ENCODE measurements at places on chromosomes 6 and 20.
A peak's percentile ranks its signal among the peaks of the same experiment; 100 is the strongest.

DNA sequence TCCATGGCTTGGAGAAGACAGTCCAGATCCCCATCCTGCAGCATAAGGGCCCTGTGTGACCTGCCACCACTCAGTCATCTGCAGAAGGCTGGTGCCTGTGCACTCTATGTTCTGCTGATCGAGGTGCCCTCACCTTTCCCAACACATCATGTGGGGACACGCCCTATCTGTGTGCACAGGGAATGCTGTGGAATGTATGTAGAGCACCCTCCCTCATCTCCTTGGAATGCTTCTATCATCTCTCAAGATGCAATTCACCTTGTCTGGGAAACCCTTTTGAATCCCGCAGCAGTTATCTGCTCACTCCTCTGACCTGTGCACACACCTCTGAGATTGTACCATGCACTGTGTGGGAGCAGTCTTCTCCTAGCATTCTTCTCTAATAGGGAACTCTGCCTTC is 207.2 kb upstream of the SSTR4 start:
- DNase-seq = peak; percentile 22

DNA sequence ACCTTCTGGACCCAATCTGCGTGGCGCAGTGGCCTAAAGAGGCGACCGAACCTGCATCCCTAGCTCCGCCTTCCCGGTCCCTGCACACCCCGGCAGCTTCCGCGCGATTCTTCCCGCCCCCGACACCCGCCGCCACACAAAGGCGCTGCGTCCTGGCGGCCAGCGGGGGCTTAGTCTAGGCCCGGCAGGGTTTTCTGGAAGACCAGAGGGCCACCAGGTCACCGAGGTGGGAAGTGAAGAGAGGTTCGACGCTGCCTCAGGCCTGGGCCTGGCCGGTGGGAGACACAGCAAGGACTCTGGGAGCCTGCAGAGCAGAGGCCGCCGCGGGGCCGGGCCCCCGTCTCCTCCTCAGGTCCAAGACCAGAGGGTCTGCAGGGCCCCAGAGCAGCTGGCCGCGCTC is 154.9 kb downstream of the OR2B2 start:
- DNase-seq = no peak

GRCh38 chr20:45275338-45275737 is 21.0 kb upstream of the SLPI start:
- no peak for DNase-seq

GRCh38 chr6:72421387-72421786 is 200.5 kb upstream of the KCNQ5 start:
- no peak for DNase-seq

DNA sequence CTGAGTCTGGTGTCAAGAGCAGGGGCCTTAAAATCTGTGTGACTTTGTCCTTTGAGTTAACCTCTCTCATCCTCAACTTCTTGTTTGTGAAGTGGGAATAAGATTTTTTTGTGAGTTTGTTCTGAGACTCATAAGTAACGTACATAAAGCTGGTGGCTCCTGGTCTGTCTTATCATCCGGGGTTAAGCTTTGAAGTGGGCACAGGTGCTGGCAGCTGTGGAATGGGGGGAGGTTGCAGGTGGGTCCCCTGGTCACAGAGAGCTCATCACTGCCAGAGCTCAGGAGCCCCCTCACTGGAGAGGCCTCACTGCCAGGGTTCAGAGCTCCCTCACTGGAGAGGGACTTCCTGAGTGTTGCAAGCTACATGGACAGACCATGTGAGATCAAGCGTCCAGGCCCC is 174.1 kb downstream of the NRN1 start:
- DNase-seq = no peak

- peak; percentile 41 for DNase-seq
These were observed 86.4 kb upstream of the CBLN4 start for GRCh38 chr20:56091628-56092234.

DNA sequence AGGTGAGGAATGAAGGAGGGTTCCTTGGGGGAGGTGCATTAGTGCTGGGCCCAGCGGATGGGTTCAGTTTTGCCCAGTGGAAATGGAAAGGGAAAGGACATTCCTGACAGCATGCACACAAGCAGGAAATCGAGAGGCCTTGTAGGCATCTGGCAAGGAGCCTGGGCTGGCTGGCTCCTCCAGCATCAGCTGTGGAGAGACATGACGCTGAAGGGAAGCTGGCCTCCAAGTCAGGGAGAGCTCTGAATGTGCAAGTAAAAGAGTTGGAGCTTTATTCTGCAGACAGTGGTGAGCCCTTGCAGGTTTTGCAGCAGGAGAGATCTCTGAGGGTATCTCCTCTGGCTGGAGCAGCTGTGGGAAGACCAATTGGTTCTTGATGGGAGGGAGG is 154.3 kb downstream of the MRPL14 start:
- peak; percentile 85 for DNase-seq

DNA sequence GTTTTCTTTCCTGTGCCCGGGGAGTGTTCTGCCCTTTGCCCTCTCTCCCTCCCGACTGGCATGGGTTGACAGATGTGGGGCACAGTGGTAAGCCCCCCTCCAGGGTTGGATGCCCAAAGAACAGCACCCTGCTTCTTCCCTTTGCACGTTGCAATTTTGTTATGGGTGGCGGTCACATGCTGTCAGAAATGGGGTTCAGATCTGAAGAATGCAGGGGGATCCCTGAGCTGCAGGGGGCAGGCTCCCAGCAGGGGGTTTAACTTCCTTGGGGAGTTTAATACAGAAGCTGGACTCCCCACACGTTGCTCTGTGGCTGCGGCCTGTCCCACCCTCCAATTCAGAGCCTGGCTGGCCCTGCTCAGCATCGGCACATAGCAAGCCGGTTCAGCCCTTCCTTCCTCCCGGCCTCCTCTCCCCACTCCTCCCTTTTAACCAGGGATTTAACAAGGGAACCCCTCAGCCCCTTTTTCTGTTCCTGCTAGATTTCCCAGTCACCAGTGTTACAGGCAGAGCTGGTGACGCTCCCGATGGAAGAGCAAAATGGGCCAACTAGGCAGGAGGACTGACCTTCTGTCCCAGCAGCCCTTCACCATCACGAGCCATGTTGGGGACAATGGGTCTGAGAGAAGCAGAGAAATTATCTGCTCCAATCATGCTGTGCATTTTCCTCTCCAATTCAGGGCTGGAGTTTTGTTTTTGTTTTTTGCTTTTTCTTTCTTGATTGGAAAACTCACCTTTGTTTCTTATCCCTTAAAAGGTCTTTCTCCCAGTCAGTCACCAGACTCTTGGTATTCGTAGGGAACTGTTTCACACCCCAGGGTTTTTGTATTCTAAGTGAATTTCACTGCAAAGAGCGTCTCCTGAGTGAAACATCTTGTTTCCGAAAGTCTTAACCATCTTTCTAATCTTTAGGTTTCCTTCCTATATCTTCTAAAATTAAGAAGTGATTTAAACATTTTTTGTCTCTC is 6.8 kb downstream of the FOXF2 start:
- no peak for DNase-seq

- peak; percentile 17 for DNase-seq
These were observed 95.6 kb upstream of the SUPT3H start for GRCh38 chr6:45473121-45473993.

GRCh38 chr6:114783083-114783482 is 440.3 kb upstream of the HS3ST5 start:
- DNase-seq = peak; percentile 11

DNA sequence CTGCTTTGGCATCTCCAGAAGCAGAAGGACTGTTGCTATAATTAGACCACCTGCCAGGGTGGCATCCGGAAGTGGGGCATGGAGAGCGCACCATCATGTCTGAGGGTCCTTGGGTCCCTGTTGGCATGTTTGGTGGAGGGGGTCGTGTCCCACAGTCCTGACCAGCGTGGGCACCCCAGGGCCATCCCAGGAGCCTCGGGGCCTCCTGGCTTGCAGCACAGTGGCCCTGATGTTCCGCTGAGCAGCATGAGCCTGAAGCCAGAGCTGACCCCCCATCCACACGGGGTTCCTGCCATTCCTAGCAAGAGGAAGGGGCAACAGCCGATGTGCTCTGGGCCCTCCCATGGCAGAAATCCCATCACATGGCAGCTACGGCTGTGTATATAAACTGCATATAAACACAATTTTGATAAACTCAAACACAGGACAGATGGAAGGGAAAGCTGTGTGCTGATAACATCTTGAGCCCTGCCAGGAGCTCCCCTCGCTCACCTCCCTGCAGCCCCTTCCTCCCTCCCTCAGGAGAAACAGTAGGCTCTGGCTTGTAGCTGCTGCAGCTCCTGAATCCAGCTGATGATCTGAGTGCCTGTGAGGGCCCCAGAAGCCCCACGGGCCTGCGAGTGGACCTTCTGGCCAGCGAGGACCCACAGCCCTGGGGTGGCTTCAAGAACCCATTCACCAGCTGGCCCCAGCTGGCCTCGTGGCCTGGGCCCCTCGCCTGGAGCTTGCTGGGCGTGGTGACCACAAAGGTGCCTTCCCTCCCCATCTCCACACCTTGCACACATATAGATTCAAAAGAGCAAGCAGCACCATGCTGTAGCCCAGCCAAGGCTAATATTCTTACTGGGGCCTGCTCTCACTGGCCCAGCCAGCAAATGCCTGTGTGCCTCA is 321.6 kb downstream of the CDH4 start:
- no peak for DNase-seq

GRCh38 chr6:162379757-162380409 is 347.7 kb downstream of the PRKN start:
- DNase-seq = no peak

GRCh38 chr20:51451484-51451883 is 91.0 kb downstream of the NFATC2 start:
- no peak for DNase-seq

GRCh38 chr6:126665551-126665950 is 325.6 kb downstream of the CENPW start:
- no peak for DNase-seq

Data from PC-3 (cell line).